ENCODE measurements at places on chromosomes 6 and 20.

- no peak for DNase-seq
Measured at GRCh38 chr20:33263784-33264183, 19.2 kb upstream of the BPIFB1 start.

GRCh38 chr6:130625825-130626527 lies 201.2 kb upstream of the SMLR1 start:
- DNase-seq, result no peak

GRCh38 chr6:4747588-4747987 lies 28.6 kb upstream of the CDYL start:
- no peak for DNase-seq

DNA sequence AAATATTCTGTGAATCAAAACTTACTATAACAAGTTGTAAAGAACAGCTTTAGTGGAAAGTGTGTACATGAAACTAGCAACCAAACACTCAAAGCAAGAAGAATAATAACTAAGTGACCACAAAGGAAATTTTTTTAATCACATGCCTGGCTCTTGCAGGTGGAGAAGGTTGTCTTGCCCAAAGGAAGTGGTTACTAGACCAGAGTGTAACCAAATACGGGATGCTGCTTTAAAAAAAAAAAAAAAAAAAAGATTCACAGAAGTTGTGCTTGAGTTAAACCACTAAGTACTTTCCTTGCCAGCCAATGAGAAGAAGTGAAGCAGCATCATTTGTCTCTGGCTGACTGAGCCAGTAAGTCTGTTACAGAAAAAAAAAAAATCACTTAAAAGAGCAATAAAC lies 19.1 kb upstream of the HLA-DQB1 start:
- DNase-seq, result peak; percentile 16

DNA sequence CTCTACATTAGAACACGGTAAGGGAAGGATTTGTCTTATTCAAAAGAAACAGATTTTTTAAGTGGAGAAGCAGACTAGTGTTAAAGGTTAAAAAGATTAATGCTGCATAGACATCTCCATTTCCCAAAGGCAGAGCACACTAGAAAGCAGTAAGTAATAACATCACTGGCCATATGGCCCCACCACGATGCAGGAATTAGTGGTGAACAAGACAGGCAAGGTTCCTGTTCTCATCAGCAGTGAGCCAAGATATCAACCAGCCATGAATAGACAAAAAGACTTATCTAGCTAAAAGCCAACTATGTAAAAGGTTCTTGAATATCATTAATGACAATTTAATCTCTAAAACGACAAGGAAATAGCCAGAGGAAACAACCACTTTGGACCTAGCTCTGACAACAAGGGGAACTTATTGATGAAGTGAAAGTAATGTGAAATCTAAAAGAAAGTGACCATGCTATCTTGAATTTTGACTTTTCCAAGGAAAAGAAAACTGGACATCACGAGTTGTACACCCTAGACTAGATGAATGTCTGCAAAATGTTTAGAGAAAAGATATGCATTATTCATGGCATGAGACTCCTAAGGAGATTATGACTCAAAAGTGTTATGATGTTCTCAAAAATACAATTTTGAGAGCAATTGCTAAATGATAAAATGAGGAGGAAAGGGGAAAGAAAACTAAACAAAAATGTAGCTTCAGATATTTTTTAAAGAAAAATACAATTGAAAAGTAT lies 157.9 kb upstream of the STXBP5 start:
- no peak for DNase-seq

GRCh38 chr6:99338188-99338587 lies 11.3 kb downstream of the FAXC start:
- no peak for DNase-seq

DNA sequence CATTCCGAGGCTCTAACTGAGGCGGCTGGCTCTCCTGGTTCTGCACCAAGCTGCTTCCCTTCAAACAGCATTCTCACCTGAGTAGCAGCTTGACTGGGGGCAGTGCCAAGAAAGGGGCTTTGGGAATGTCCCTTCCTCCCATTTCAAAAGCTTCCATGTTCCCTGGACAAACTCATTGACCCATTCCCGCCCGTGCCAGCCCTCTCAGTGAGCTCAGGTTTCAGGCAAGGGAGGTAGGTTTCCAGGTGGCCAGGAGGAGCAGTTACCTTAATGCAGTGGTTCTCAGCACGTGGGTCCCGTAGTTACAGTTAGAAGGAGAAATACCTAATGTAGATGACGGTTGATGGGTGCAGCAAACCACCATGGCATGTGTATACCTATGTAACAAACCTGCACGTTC lies 135.2 kb downstream of the ELOVL4 start:
- no peak for DNase-seq

GRCh38 chr6:7154341-7155139 lies 46.8 kb downstream of the RREB1 start:
- DNase-seq, result no peak

DNA sequence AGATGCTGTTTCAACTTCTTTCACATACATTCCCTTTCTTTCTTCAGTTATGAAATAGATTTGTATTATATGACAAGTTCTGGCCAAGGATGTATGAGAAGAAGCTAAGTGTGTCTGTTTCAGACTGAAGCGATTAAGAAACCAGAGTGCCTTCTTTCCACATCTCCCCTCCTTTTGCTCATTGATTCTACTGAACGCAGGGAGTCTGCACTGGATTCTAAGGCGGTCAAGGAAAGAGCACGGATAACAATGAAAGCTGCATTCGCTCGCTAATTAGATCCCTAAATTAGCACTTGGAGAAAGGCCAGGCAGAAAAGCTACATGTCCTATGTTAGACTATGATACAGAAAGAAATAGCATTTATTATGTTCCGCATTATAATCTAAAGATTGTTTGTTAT lies 267.7 kb downstream of the HAO1 start:
- no peak for DNase-seq

DNA sequence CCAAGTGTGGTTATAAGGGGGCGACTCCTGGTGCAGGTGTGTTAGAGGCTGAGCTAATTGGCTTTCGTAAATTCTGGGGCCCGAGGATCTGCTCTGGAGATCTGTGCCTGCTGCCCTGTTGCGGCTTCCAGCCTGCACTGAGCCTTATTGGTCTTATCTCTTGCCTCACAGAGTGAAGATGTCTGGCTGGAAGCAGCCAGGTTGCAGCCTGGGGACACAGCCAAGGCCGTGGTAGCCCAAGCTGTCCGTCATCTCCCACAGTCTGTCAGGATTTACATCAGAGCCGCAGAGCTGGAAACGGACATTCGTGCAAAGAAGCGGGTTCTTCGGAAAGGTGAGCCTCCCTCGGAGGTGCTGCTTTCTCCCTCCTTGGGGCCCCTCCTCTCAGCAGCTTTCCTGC lies 20.0 kb downstream of the PRPF6 start:
- no peak for DNase-seq

DNA sequence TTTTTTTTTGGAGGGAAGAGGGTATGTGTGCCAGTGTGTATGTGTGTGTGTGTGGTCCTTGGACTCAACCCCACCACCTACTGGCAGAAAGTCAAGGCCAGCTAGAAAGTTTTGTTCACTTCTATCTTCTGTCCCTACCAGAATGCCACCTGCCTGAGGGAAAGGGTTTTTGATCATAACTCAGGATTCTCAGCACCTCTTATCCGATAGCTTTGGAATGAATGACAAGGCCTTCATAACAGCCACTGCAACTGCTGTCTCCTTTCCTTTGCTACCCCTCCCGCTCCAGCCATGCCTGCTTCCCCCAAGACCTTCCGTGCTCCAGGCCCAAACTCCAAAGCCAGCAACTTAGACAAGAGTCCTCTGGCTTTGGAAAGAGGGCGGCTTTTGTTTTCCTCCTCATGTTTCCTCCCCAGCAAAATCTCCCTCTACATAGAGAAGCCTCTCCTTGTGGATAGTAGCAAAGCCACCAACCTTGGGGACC lies 18.7 kb downstream of the BTN3A1 start:
- DNase-seq, result peak; percentile 70

DNA sequence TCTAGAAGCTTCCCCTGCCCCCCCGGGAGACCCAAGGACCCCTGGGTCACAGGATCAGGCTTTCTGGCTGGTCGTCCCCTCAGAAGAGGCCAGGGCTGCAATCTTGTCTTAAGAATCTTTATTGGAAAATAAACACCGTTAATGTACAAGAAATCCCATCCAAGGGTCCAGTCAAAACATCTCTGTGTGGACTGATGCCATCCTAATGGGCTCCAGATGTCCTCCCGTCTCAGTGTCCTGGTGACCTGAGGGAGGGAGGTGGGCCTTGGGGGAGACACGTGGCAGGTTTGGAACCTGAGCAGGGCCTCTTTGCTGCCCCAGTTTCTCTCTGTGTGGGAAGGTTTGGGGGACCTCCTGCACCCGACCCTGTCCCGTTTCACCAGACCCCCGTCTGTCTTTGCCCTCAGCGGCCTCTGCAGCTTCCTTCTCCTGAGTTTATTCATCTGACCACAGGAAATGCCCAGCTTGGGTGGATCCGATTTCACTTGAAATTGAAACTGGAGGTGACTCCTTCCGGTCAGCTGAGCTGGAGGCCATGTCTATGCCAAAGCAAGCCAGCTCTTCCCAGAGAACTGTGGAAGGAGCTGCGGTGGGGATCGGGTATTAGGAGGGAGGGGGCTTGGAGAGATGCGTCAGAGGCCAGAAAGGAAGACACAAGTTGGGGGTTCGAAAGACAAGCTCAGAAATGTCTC lies 75.1 kb downstream of the SLC2A10 start:
- no peak for DNase-seq

- DNase-seq, result no peak
Measured at GRCh38 chr6:161319231-161319630, 45.4 kb upstream of the AGPAT4 start.

DNA sequence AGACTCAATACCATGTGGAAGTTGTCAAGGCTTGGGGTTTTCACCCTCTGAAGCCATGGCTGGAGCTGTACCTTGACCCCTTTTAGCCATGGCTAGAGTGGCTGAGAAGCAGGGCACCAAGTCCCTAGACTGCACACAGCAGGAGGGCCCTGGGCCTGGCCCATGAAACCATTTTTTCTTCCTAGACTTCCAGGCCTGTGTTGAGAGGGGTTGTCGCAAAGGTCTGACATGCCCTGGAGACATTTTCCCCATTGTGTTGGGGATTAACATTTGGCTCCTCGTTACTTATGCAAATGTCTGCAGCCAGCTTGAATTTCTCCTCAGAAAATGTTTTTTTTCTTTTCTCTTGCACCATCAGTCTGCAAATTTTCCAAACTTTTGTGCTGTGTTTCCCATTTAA lies 196.4 kb downstream of the SLC16A10 start:
- DNase-seq, result no peak

- DNase-seq, result no peak
Measured at GRCh38 chr6:9834233-9834632, 580.6 kb downstream of the TFAP2A start.

Measured in RPMI8226 (cell line).